ENCODE measurements at places on chromosomes 6 and 20. TPM values are rescaled to one million over a fixed set of nuclear protein-coding genes. Genes with fewer than 3 reads are reported as not detected.
A peak's percentile ranks its signal among the peaks of the same experiment; 100 is the strongest.

Gene TFAP2B
- 2.8 TPM for total RNA-seq

Gene TENT5A
- 45.5 TPM for total RNA-seq

Gene HLA-E
- total RNA-seq = 115 TPM

Gene NPBWR2
- not detected for total RNA-seq

DNA sequence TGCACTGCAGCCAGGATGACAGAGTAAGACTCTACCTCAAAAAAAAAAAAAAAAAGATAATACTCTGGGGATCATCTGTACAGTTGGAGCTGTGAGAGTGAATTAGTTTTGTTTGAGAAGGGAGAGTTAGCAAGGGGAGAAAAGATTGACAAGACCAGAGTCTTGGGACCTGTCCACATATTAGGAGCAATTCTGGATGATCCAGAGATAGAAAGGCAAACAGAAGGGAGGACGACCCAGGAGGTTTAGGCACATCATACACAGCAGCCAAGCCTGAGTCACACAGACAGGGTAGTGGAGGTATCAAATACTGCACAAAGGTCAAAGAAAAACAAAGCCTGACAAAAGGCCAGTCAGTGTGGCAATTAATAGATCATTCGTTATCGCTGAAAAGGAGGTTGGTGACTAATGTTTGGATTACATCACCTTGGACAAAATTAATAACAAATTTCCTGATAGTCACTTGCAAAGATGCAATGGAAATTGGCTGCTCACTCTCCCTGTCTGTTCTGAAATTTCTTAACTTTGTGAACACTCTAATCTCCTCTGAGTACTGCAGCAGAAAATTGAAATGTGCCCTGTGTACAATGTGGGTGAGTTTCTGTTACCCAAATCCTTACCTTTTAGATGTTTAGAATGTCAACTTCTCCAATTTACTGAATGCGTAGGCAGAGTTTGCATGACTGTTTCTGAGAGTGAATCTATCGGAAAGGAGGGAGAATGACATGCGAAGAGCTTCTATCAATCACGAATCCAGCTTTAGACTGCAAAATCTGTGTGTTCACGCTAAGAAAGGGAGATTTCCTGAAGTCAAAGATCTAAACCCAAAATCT, 105.4 kb downstream of the TSHZ2 start:
- peak; percentile 77 for DNase-seq

GRCh38 chr6:112780498-112781096, 433.5 kb downstream of the RFPL4B start:
- peak; percentile 66 for DNase-seq

Gene SGK2
- total RNA-seq = 8.3 TPM

DNA sequence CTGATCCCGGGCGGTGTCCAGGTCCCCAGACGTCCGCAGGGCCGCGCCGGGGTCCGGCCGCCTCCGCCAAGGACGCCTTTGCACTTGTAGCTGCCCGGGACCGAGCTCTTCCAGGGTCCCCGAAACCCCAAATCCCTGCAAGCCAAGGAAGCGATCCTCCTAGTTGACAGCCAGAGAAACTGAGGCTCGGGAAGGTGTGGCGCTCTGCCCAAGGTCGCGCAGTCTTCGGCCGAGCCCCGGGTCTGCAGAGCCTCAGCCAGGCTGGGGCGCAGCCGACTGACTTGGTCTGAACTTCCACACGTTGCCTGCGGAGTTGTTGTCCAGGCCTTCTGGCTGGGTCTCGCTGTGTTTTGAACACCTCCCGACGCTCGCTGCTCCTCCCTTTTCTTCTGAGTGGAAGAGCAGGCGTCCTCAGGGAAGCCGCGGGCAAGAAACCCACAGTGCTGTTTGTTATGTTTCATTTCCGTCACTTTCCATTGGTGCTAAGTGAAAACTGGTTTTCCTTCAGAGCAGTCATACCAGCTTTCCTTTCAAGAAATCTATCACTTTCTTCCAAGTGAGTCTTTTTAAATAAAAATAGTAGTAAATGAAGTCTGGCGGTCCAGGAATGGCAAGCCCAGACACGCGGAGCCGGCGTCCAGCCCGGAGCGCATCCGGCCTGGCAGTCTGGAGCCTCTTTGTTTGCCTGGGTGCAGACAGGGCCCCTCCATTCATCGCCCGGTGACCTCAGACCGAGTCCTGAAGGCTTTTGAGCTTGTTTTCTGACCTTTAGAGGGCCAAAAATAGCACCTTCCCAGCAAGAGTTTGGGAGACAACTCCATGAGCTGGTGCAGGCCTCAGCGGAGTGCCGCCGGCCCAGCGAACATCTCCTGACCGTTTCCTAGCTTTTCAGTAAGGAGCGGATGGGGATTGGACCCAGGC, 698 bp downstream of the FAM210B start:
- DNase-seq = peak; percentile 67

DNA sequence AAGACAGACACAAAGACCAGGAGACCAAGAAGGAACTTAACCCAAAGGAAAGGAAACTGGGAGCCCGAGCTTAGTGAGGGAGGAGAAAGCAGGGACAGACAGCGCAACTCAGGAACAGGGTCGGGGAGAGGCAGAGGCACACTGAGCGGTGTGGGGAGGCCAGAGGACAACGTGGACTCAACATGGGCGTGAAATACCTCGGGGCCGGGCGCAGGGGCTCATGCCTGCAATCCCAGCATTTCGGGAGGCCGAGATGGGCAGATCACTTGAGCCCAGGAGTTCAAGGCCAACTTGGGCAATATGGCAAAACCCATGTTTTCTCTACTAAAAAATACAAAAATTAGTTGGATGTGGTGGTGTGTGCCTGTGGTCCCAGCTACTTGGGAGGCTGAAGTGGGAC, 5.7 kb upstream of the RPS6KA2 start:
- no peak for DNase-seq

GRCh38 chr20:931401-931800, 15.3 kb upstream of the ANGPT4 start:
- no peak for DNase-seq

Measured in skin of body (tissue), 3 donors.